ENCODE measurements at places on chromosomes 16 and 17. TPM values are rescaled to one million over a fixed set of nuclear protein-coding genes. Genes with fewer than 3 reads are reported as not detected.

The ADGRG3 gene
- 1.1 TPM for total RNA-seq

DNA sequence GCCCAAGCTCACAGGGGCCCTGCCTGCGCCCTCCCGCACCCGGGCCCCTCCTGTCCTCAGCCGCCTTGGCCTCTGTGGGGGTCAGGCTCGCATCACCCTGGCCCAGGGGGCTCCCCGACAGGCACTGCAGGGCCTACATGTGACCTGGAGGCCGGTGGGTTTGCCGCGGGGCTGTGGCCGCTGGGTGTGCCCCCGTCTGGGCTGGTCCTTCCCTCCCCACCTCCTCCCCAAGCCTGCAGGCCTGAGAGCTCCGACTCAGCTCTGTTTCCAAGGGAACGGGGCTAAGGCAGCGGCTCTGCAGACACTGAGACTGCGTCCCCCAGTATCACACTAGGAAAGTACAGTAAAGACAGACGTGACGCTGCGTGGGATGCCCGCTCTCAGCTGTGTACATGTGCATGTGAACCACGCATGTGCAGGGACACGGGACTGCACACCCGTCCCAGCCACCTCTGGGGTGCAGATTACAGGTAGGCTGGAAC, 16.5 kb upstream of the WDR45B start:
- DNase-seq, result no peak

The EFCAB5 gene
- total RNA-seq, result 0.52 TPM

DNA sequence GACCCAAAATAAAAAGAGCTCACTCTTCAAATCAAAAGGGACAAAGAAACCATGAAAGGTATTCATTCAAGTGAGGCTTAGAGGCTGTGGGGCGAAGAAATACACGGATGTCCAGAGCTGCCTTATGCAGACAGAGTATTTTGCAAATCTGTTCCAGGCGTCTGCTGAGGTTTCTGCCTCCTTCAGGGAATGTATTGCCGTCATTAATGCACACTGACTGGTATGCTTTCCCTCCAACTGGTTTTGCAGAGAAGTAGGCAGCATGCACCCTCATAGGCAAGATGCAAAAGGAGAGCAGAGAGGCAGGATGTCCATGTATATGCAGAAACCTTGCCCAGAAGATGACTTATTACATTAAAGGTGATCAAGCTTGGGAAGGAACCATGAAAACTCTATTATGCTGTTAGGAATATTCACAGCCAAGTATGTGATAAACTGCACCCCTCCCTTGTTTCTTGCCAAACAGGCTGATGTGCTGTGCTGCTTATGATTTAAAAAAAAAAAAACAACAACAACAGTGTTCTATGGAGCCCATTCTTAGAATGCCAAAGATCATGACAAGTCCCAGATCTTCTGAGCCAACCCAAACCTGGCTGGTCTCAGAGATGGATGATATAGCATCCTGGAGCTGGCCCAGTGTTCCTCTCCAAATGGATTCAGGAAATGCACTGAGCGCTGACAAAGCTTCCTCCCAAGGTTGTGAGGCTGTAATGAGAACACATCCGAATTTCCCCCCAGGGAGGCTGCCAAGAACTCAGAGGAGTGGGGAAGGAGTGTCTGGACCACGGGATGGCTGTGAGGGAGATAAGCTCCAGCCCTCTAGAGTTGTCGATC, 77.6 kb upstream of the HLF start:
- no peak for DNase-seq

The OTOP2 gene
- not detected for total RNA-seq

- no peak for DNase-seq
Measured at GRCh38 chr16:87044829-87045228, 272.4 kb downstream of the C16orf95 start.

DNA sequence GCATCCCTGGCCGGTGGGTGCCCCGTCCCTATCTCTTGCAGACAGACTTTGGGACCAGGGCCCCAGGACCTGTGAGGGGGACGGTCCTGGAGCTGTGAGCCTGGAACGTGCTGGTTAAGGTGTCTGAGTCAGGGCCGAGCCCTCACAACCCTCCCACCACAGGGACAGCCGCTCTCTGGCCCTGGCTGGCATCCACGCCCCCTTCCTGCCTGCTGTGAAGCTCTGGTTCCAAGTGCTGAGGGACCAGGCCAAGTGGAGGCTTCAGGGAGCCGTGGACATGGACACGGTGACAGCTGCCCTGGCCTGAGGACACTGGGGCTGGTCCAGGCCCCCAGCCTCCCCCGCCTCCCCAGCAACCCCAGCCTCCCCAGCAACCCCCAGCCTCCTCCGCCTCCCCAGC, 6.6 kb downstream of the TSR3 start:
- DNase-seq, result no peak

- no peak for DNase-seq
Measured at GRCh38 chr16:13835387-13835786, 84.6 kb upstream of the ERCC4 start.

DNA sequence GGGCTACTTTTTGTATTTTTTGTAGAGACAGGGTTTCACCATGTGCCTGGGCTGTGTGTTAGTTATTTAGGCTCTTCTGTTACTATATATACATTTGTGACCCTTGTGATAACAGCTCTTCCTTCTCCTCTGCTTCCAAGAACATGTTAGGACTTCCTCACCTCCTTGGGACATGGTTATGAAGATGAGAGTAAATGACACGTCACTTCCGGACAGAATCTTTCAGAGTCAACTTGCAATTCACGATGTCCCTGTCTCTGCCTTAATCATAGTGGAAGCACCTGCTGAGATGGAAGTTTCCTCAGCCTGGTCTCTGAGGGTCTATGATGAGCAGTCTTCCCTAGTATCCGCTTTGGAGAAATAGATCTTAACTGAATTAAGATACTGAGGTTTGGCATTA, 42.9 kb downstream of the CCDC42 start:
- no peak for DNase-seq

DNA sequence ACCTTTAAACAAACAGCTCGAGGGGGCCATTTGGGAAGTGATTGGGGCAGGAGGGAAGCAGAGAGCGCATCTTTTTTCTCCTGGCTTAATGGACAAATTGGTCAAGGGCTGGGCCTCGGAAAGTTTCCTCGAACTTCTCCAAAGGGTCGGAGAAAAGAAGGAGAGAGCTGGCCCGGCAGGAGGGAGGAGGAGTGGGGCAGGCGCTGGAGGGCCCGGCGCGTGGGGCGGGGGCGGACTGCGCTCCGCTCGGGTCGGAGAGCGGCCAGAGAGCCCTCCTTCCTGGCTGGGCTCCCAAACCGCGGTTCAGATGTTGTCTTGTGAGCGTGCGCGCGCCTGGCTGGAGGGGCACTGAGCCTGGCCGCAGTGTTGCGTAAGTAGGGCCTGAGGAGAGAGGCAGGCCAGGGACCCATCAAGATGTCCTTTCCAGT, 1.2 kb downstream of the MMP2 start:
- peak; percentile 86 for DNase-seq

The SLC6A2 gene
- total RNA-seq, result not detected

GRCh38 chr17:31608659-31609254, 217.3 kb downstream of the RAB11FIP4 start:
- no peak for DNase-seq

DNA sequence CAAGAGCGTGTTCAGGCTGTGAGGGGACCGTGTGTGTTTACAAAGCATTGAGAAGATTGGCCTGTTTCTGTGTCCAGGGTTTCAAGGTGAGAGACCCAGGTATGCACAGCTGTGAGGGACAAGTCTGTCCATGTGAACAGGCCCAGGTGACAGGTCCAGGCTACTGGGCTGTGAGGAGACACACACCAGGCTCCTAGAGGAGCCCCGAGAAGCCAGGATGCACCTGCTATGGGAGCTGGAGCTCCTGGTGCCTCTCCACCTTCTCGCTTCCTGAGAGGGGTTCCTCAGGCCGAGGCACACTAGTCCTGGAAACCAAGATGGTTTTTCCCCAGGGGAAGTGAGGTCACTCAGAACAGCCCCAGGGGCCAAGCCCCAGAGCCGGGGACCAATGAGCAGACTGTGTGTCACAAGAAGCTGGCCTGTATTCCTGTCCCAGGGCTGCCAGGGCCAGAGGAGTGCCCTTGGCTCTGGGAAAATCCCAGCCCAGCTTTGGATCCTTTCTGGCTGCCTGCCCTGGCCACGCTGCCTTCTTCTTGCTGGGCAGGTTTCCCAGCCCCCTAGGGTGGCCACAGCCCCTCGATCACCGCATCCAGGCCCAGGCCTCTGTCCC, 153.4 kb upstream of the PLCG2 start:
- peak; percentile 68 for DNase-seq

DNA sequence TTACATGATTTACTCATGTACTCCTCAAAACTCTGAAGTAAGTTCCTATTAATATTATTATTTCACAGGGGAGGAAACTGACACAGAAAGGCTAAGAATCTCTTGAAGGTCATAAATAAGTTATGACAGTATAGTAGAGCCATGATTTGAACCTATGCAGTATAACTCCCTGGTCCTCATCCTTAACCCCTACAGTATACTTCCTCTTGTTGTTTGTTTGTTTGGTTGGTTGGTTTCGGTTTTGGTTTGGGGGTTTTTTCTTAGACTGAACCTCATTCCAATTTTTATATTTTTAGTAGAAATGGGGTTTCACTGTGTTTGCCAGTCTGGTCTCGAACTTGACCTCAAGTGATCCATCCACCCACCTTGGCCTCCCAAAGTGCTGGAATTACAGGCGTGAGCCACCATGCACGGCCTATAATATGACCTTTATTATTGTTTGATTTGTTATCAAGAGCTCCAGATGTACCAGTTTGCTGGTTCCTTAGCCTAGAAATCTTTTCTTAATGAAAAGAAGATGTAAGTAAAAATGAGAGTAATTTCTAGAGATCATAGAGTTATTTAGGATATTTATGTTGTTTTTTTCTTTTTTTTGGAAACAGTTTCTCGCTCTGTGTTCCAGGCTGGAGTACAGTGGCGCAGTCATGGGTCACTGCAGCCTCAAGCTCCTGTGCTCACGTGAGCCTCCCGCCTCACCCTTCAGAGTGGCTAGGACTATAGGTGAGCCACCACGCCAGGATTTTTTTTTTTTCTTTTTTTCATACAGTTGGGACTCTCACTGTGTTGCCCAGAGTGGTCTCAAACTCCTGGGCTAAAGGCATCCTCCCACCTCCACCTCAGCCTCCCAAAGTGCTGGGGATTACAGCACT, 4.8 kb downstream of the PRR11 start:
- DNase-seq, result no peak

- DNase-seq, result no peak
Measured at GRCh38 chr17:77248216-77249114, 107.7 kb downstream of the SEC14L1 start.

The MGRN1 gene
- total RNA-seq, result 98.1 TPM

- DNase-seq, result no peak
Measured at GRCh38 chr17:19482576-19482975, 51.1 kb upstream of the SLC47A1 start.

GRCh38 chr17:76561332-76561731, 21.5 kb downstream of the PRCD start:
- no peak for DNase-seq

The HAP1 gene
- 0.16 TPM for total RNA-seq

The DHX8 gene
- total RNA-seq, result 46.6 TPM

DNA sequence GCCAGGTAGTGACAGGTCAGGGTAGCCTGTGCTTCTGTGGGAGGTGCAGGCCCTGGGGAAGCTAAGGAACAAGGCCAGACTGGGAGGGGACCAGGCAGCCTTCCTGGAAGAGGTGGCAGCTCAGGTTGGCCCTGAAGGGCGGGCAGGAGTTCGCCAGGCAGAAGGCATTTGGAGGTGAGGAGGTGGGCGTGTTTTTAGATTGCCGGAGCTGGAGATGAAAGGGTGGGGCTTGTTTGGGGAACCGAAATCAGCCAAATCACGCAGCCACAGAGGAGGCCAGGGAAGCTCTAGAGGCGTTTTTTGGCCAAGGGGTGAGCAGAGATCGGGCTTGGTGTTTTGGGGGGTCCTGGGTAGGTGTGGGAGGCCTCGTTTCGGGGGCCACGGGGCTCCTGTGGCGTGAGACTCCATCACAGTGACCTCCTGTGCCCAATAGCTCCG, 7.6 kb downstream of the ADCY7 start:
- DNase-seq, result peak; percentile 68

The DYNC1LI2 gene
- total RNA-seq, result 141 TPM

The GINS2 gene
- 4.2 TPM for total RNA-seq

DNA sequence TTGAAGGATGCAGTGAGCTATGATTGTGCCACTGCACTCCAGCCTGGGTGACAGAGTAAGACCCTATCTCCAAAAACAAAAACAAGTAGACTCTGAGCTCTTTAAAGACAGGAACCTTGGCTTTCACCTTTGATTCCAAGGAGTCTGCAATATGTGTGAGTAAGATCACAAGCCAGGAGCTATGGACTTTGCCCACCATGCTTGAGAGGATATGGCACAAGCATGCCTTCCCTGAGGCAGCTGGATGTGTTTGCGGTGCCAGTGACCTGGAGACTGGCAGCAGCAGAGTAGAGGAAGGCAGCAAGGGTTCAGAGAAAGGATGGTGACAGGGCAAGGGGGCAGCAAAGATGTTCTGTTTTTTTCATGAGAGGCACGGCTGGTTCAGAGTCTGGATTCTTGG, 14.5 kb upstream of the PRKCA start:
- DNase-seq, result no peak

The TMEM92 gene
- 10.7 TPM for total RNA-seq

- DNase-seq, result no peak
Measured at GRCh38 chr16:15576960-15577958, 65.7 kb downstream of the MARF1 start.
